BE2C (cell line): ENCODE measurements at places on chromosomes 13 and 19.

GRCh38 chr19:9801976-9802375 lies 16.9 kb downstream of the FBXL12 start:
- no peak for DNase-seq

- no peak for DNase-seq
Measured at GRCh38 chr13:49539313-49539712, 43.6 kb downstream of the PHF11 start.

GRCh38 chr19:35487656-35488182 lies 2.5 kb downstream of the KRTDAP start:
- DNase-seq = no peak

DNA sequence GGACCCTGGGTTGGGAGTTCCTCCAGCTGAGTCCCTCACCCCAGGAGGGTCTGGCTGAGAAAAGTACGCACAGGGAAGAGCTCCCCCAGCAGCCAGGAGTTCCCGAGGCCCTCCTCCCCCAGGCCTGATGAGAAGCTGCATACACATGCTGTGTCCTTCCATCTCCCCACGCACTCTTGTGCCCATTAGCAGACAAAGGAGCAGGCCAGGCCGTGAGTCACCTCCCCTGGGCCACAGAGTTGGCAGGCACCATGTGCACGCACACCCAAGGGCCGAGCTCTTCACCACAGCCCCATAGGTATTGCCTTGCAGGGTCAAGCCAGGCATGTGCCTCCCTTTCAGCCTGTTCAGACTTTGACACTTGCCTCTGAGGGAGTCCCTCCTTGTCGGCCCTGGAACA lies 17.5 kb downstream of the MAU2 start:
- DNase-seq = no peak

- no peak for DNase-seq
Measured at GRCh38 chr13:104773775-104774174, 1707.6 kb upstream of the SLC10A2 start.

- no peak for DNase-seq
Measured at GRCh38 chr19:19081642-19082151, 17.9 kb downstream of the SLC25A42 start.

GRCh38 chr19:15449620-15450527 lies at the start of gene WIZ:
Gene WIZ, minus strand, starts transcription at chr19:15449956. Its CDS starts 1,649 bp downstream, at chr19:15448307.
- DNase-seq = peak; percentile 87
